Stimulated activated CD4-positive, alpha-beta T cell treated with anti-CD3 and anti-CD28 coated beads, Interleukin-1b, Interleukin-23, amount 100 ng/mL, for 1 hour (primary cell): ENCODE measurements at places on chromosomes 5 and 9.

DNA sequence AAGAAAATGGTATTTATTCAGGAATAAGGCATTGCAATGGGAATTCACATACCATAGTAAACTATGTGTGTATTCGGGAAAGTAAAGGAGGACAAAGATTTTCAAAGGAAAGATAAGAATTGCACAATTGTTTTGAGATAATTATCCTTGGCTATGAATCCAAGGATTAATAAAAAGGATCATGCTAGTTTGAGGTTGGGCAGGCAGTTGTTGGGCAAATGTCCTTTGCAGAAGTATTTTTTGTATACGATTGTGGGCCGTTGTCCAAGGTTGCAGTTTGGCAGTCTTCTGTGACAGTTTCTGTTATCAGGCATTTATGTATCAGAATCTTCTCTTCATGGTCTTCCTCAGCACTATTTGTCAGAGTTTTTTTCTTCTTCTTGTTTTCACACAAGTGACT, 10.6 kb upstream of the UBAP2 start:
- DNase-seq, result no peak

DNA sequence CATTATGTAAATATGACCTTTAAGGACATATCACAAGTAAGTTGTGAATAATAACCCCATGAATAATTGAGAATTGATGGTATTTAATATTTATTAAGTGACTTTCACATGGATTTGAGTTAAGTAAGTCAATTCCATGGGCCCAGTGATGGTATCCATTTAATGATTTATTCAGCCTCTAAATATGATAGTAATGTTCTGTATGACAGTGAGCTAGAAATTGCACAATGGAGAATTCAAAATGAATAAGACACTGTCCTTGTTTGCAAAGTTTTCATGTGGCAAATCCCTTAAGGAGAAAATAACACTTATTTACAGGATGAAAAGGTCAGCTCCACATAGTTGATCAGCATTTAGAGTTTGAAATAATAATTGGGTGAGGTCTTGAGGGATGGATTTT, 160.7 kb downstream of the PDE4D start:
- no peak for DNase-seq

- no peak for DNase-seq
These were observed 144.6 kb upstream of the NMUR2 start for GRCh38 chr5:152549709-152550108.

DNA sequence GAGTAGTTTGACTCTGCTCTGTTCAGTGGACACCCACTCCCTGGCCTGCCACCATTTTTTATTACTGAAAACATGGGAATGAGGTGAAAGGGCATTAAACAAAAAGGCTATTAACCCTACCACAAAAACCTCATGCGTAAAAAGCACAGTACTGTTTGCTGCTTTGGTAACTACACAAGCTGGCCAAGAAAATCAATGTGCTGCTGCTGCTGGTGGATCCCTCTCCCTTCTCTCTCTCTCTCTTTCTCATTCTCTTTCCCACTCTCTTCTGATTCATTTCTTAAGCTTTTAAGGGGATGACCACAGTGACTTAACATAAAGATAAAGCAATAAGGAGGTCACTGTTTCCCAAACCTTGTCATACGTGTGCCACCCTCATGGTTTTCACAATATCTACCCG, 183.2 kb upstream of the TBC1D2 start:
- DNase-seq, result no peak

GRCh38 chr5:37557734-37558293, 178.7 kb downstream of the WDR70 start:
- DNase-seq, result no peak

GRCh38 chr5:78345485-78345884, 14.9 kb upstream of the SCAMP1 start:
- no peak for DNase-seq

GRCh38 chr5:10964806-10965205, 203.8 kb upstream of the DAP start:
- DNase-seq, result no peak

DNA sequence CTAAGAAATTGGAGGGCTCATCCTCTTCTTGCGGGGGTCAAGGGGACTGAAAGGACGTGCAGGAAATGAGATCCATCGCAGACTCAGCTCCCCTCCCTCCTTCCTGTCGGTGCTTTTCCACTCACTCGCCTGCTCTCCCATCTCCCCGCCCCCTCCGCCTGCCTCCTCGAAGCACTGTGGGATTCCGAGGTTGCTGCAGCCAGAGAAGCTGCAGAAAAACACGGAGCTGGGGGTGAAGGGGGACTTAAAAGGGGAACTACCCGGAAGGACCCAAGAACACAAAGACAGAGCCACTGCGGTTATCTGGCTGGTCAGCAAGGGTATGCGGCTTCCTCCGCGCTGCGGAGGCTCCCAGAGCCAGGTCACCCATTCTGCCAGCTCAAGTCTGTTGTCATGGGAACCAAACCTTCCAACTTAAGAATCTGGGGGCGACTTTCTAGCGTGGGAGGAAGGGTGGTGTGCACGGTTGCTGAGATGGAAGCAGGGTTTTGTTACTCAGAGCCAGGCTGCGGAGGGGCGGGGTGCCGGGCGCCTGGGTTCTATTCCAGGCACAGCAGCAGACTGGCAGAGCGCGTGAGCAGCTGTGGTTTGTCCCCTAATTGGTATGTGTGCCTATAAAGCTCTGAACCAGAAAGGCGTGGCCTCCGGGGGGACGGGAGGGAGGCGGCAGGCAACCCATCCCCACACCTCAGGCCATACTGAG, 24.9 kb downstream of the PCDHGC5 start:
- DNase-seq, result no peak

- no peak for DNase-seq
These were observed 27.4 kb upstream of the TCERG1 start for GRCh38 chr5:146419696-146420095.

- DNase-seq, result no peak
These were observed 6.9 kb downstream of the GM2A start for GRCh38 chr5:151259931-151260330.

- DNase-seq, result no peak
These were observed 50.2 kb downstream of the TIMD4 start for GRCh38 chr5:156912869-156913268.

DNA sequence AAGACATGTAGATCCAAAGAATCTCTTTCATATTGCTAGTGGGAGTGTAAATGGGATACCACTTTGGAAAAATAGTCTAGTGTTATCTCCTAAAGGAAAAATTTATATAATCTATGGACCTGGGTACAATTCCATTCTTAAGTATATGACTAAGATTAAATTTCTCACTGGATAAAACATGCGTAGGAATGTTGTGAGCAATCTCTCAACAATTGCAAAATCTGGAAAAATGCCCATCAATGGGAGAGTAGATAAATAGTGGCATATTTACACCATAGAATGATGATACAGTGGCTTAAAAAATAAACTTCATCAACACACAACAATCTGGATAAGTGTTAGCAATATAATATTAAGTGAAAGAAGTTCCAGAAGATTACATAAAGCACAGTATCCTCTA, 469.5 kb downstream of the MAN2A1 start:
- no peak for DNase-seq

- DNase-seq, result no peak
These were observed 195.3 kb downstream of the CNTLN start for GRCh38 chr9:17330097-17330496.

DNA sequence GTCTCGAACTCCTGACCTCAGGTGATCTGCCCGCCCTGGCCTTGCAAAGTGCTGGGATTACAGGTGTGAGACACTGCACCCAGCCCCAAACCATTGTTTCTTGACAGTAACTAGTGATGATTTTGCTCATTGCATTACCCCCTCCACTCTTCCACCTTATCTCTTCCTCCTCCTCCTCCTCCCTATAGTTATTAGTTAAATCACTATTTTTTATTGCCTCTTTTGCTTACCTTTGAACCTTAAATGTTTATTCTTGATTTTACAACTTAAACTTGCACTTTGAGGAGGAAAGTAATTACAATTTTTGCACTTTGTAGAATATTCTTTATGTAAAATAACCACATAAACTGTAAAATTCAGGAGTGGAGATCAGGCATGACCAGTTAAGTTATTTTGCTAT, 35.7 kb downstream of the RASGRF2 start:
- DNase-seq, result no peak

GRCh38 chr9:79129865-79130480, 441.8 kb upstream of the TLE4 start:
- DNase-seq, result no peak

- DNase-seq, result no peak
These were observed 46.2 kb downstream of the PFDN1 start for GRCh38 chr5:140256726-140257125.

- no peak for DNase-seq
These were observed 47.8 kb downstream of the LOX start for GRCh38 chr5:122030251-122030650.

GRCh38 chr5:126452477-126452876, 29.3 kb downstream of the GRAMD2B start:
- DNase-seq, result no peak

GRCh38 chr9:14211564-14211963, 102.4 kb downstream of the NFIB start:
- no peak for DNase-seq

DNA sequence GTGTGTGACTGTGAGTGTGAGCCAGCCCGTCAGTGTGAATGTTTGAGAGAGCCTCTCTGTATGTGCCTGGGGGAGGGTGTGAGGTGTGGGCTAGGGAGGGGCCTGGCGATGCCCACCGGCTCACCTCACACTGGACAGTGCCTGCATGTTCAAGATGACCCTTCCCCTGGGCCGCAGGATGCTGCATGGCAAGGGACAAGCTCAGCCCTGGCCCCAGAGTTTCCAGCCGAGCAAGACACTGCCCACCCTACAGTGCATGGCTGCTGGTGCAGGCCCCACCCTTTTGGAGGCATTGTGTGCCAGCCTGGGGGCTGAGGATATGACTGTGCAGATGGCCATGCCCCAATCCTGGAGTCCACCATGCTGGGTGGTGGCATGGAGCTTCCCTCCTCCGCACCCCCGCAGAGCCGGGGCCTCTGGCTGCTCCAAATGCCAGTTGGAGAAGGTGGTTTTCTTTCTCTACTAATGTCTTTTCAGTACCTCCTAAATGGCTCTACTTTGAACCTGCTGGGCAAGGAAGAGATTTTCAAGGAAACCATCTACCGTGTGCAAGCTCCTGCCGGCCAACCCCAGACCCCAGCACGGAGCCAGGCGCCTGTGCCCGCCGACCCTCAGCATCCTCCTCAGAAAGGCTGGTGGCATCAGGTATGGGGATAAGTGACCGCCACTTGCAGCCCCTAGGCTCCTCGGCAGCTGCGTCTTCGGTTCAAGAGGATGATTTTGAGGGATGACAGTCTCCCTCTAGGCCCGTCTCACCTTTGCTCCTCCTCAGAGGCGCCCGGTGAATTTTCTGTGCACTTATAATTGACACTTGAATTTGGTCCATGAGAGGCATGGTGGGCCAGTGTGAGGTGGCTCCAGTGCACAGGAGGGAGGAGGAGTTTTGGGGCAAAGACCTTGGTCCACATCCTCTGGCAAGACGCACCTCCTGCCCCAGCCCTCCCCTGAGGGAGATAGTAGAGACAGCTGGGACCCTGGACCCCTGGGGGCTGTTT, 27.7 kb downstream of the FGD3 start:
- DNase-seq, result no peak

- no peak for DNase-seq
These were observed 39.8 kb downstream of the F2RL2 start for GRCh38 chr5:76583163-76584047.

GRCh38 chr9:129630967-129631673, 5.2 kb downstream of the NTMT1 start:
- no peak for DNase-seq

GRCh38 chr9:136748666-136749611, 614 bp upstream of the LCN6 start:
- DNase-seq, result no peak

DNA sequence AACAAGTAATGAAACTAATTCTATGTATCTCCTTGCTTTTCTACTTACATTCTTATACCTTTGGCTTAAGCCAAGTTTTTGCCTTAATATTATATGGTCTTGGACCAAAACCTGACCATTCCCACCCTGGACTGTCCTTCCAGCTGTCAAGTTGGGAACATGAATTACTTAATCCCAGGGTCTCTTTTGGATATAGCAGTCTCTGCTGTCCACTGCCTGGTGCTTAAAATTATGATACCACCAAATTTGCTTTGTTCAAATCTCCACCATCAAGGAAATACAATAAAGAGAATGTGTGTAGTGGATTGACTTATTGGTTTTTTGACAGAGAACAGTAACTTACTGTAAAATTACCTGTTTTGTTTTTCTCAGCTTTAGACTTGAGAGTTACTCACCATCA, 66.2 kb downstream of the ABHD17B start:
- DNase-seq, result no peak

DNA sequence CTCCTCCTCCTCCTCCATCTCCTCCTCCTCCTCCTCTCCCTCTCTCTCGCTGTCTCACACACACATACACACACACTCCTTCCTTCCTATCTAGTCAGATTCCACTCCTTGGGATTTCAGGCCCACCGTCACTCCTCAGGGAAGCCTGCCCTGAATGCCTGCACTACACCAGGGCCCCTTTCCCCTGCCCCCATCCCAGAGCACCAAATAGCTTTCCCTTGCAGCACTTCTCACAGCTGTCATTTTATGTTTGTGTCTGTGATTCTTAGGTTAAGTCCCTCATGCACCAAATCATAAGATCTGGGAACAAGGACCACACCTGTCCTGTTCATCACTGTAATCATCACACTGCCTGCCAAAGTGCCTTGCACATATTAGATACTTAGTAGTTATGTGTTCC, 86.5 kb upstream of the GABRP start:
- DNase-seq, result no peak

- no peak for DNase-seq
These were observed 435.1 kb upstream of the CDH9 start for GRCh38 chr5:27473307-27474046.

- DNase-seq, result no peak
These were observed 219.0 kb downstream of the AOPEP start for GRCh38 chr9:94945197-94946144.

DNA sequence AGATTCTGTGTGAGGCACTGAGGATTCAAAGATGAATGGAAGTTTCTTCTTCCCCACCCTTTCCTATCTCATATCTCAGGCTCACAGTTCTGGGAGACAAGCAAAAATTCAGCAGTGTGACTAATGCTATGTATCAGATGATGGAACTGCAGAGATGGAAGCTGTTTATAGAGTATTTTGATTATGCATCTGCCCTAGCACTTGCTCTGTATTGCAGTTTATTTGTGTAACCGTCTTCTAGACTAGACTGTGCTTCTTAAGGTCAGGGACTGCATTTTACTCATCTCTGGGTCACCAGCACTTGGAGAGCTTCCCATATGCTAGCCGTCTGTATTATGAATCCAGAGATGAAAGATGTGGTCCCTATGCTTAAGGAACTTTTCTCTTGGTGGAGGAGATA, 12.6 kb downstream of the CAVIN4 start:
- no peak for DNase-seq

DNA sequence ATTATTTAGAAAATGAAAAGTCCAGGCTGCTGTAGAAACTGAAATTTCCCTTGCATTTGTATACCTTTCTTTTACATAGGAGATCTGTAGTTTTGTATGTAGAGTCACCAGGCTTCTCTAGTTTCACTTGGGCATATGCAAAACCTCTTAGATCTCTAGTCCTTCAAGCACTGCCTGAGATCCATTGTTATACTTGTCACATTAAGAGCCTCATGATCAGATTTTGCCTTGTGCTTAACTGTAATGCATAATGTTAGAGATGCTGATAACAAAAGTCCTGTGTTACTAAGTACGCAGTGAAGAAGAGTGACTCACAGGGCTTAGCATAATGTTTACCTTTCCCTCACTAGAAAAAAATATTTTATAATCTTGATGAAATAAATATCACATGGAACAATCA, 250.2 kb downstream of the CYLC2 start:
- no peak for DNase-seq

- DNase-seq, result peak; percentile 77
These were observed 80.2 kb upstream of the IER5L start for GRCh38 chr9:129258124-129258822.

GRCh38 chr5:143453720-143454119, 50.2 kb upstream of the NR3C1 start:
- no peak for DNase-seq
